ENCODE measurements at places on chromosomes 12 and 14.
A peak's percentile ranks its signal among the peaks of the same experiment; 100 is the strongest.

DNA sequence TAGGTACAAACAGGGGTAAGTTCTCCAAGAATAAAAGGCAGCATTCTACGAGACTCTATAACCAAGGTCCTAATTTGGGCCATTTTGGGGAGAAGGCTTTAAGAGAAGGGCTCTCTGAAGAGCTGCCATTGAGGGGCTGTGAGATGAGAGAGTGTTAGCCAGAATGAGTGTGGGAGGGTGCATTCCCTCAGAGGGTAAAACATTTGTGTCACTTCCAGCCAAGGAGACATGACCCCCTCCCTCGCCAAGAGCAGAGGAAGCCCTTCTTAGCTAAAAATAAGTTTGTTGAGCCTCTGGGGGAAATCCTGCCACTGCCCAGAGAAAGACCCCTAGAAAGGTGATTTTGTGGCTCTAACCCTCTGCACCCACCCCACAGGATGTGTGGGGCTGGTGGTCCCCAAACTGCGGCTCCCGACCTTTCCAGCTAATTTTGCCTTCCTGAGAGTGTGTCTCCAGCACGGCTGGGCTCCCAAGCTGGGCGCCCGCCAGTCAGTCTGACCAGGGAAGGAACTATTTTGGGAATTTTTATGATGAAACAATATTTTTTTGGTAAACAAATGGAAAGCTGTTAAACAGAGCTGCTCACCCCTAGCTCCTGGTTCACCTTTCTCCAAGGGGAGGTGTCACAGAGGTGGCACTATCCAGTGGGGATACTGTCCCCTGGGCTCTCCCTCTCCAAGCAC lies 65.9 kb upstream of the JDP2 start:
- DNase-seq = no peak

DNA sequence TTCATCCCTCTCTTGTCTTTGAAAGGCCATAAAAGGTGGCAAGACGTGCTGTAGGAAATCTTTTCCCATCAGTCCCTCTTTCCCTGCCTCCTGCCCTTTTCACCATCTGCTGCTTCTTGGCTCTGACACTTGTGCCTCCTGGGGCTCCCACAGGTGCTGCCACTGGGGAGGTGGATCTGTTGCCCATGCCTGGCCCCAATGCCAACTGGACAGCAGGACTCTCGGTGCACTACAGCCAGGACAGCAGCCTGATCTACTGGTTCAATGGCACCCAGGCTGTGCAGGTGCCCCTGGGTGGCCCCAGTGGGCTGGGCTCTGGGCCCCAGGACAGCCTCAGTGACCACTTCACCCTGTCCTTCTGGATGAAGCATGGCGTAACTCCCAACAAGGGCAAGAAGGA lies 6.5 kb downstream of the CLSTN3 start:
- no peak for DNase-seq

GRCh38 chr14:69055999-69056788 lies 77.1 kb upstream of the ACTN1 start:
- no peak for DNase-seq

DNA sequence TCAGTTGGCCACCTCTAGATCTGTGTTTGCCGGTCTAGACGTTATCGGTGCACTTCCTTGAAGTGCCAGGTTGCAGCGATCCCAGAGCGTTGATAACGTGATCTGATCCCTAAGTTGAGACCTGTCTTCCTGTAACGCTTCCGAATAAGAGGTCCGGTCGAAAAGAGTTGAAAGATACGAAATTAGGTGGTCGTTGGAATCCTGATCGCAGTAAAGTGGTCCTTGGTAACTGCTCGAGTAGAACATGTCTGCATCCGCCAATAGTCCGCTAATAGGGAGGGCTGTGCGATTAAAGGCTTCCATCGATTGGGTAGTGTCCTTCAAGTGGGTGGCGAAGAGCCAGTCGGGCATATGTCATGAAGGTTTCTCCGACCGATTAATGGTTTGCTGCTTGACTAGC lies 2.7 kb downstream of the SRSF5 start:
- DNase-seq = no peak

GRCh38 chr12:68326716-68327115 lies 5.4 kb downstream of the MDM1 start:
- DNase-seq = no peak

DNA sequence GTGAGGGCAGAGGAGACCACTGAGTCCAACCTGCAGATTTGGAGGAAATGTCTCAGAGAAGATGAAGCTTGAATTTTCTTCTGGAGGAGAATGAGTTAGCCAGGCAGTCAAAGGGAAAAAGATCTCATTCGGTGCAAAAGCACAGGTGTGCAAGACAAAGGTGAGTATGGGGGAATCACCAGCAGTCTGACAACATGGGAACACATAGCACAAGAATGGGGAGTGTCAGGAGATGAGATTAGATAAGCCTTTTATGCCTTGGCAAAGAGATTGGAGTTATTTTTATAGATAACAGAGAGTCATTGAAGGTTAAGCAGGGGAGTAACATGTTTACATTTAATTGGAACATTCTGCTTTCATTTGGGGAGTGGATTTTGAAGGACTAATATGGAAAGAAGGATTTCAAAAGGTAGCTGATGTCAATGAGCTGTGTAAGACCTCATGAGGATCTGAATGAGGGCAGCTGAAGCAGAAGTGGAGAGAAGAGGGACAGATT lies 171.3 kb upstream of the NTF3 start:
- DNase-seq = no peak

DNA sequence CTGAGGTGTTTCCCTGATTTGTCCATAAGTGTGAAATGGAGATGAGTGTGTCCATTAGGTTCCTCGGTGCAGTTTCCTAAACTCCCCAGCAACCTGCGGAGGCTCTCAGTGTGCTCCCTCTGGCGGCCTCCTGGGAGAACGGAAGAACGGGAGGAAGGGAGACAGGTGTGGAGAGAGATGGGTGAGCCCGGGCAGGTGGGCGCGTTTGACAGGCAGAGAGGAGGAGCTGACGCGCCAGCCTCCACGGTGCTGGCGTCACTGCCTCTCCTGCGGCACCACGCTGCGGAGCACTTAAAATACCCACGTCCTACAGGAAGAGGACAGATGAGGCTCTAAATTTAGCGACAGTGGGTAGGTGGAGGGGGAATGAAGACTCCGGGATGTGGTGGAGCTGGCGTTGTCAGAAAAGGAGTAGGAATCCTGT lies 26.8 kb upstream of the PEX5 start:
- peak; percentile 62 for DNase-seq

DNA sequence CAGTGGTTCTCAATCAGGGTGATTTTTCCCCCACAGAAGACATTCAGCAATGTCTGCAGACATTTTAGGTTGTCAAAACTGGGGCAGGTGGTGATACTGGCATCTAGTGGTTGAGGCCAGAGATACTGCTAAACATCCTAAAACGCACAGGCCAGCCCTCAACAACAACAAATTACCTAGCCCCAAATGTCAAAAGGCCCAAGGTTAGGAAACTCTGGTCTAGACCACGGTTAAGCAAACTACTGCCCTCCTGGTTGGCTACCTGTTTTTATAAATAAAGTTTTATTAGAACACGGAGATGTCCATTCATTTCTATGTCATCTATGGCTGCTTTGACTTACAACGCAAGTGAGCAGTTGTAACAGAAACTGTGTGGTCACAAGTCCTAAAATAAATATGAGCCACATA lies 186.7 kb downstream of the EFCAB11 start:
- no peak for DNase-seq

- DNase-seq = peak; percentile 50
These were observed 1.5 kb upstream of the NTS start for GRCh38 chr12:85872497-85873091.

DNA sequence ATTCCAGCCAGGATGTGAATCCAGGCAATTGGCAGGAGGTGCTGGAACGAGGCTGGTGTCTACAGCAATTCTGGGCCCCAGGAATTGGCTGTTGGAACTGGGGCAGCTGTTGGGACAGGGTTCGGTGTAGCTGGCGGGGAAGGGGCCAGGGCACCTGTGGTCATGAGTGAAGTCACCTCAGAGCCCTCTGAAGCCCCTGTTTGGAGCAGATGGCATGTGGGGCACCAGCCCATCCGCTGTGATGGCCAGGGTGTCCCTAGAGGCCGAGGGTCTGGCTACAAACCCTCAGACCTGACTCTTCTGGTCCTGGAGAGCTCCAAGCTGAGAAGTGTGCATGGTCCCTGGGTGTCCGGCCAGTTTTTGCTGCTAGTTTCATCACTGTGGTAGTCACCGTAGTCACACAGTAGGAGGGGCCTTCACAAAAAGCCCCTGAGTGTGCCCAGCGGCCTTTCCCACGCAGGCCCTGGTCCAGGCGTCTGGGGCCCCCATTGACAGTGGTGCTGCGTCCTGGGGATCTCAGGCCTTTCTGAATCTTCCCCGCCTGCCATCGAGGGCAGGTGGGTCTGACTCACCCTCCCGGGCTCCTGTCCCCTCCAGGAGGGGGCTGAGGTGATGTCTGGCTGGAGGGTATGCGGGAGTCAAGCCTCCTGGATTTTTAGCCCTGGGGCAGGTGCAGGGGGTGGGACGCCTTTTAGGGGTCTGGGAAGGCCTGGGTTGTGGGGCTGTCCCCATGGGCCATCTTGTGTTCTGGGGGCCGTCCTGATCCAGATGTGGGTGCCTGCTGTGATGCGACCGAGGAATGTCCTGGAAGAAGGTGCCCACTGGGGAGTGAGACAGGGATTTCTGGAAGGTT lies 368.0 kb downstream of the TMEM121 start:
- DNase-seq = no peak

- DNase-seq = no peak
These were observed 16.0 kb upstream of the PLEKHH1 start for GRCh38 chr14:67517083-67517482.

DNA sequence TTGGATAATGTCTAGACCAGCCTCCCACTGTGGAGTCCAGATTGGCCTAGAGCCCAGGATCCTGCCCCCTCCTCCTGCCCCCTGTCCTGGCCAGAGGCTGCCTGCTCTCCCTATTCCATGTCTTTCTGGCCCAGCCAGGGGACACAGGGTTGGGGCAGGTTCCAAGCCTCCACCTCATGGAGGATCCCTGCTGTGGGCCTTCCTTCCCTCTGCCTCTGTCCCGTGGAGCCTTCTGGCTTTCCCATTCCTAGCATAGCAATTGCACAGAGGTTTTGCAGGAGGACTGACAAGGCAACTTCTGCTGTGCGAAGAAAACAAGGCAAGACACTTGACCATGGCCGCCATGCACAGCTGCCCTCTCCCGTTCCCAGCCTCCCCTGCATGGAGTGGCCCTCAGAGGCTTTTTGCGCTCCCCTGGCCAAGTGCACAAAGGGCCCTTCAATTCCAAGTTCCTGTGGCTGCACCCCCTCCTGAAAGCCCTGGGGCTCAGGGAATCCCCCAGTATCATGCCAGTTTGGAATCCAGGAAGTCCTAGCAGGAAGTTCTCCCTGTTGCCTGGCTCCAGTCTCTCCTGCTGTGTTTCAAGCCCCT lies 42.1 kb downstream of the KRT80 start:
- no peak for DNase-seq

- no peak for DNase-seq
These were observed 147.7 kb downstream of the KIF26A start for GRCh38 chr14:104286086-104286485.

GRCh38 chr12:25376407-25376806 lies 125.7 kb upstream of the KRAS start:
- DNase-seq = no peak

DNA sequence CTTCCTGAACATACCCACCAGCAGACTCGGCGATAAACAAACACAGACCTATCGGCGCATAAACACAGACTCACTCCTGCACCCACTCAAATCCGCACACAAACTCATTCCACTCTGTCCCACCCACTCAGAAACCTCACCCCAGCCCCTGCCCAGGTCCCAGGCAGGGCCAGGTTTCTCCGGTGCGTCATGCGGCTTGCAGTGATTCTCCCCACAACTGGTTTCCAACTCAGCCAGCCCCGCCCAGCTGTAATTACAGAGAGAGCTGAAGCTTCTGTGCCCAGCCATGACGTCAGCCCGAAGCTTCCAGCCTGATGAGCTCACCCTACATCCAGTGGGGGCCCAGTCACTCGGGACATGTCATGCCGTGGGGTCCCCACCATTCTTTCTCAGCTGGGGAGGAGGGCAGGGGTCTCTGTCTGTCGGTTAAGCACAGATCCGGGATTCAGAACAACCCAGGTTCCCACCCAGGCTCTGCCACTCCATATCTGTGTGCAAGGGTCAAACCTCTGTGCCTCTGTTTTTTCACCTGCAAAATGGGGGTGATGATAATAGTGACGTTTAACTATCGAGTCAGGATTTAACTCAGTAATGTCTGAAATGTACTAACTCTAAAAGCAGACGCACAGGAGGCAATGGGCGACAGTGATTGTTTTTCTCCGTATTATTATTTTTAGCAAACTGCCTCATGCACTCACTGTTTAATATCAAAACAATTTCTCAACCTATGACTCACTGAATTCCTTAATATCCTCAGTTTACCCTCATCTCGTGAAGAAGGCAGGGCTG lies 2.3 kb upstream of the HSPB8 start:
- peak; percentile 37 for DNase-seq

DNA sequence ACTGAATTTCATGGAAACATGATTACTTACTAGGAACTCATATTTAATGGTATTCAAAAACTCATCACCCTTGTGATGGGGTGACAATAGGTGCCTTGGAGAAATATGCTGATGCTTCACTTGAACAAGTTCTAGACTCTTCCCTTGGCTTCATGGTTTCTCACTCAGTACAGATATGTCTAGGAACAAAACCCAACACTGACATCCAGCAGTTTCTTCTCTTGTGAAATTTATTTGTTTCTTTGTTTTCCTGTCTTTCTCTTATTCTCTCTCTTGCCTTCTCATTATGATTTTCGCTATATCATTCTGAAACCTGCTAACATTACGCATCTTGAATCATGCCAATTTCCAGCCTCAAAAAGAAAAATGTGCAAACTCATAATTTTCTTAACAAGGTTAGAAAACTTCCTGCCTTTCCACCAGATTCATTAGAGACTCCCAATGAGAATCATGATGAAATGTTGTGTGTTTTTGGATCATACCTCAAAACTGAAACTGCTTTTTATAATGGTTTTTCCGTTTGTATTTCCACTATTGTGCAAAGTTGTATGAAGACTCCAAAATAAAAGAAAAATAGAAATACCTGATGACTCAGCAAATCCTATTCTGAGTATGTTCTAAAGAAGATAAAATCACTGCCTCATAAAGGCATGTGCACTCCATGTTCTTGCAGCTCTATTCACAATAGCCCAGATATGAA lies 1021.5 kb downstream of the TMEM121 start:
- no peak for DNase-seq
